T47D (cell line): ENCODE measurements at places on chromosomes 7 and 10.

DNA sequence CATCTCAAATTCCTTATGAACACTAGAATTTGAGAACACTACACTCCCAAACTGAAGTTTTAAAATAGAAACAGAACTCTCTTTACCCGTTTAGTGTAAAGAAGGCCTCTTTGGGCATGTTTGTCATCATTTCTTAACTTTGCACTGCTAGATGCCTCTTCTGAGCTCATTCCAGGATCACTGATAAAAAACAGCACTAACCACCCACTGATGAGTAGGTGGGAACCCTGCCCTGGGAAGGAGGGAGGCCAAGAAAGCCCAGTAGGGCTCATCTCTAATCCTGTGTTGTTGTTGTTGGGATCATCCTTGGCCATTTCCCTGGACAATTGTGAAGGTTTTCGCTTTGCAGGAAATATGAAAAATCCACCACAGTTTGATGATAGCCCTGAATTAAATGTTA is 68.2 kb downstream of the CUBN start:
- no peak for DNase-seq

DNA sequence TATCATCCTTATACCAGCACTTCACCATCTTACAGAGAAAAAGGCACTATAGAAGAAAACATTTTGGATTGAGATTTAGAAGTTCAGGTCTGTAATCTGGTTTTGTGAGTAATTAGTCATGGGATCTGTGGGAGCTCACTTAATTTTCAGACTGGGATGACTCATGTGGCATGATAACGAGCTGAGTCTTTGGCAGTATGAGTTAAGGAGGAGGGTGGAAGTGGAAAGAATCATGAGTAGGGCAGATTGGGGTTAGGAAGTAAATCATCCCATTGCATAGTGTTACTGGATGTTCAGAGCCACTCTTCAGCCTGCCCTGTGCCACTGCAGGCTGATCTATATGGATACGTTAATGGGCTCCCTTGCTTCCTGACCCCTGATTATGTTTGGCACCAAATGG is 64.9 kb downstream of the ZNF92 start:
- DNase-seq = no peak

GRCh38 chr7:44590910-44591309 is 8.9 kb upstream of the TMED4 start:
- no peak for DNase-seq

GRCh38 chr10:90352288-90352687 is 505.6 kb downstream of the HTR7 start:
- no peak for DNase-seq

GRCh38 chr7:23394488-23395171 is 75.7 kb downstream of the IGF2BP3 start:
- no peak for DNase-seq

GRCh38 chr7:12653518-12653917 is 33.9 kb upstream of the ARL4A start:
- DNase-seq = no peak

DNA sequence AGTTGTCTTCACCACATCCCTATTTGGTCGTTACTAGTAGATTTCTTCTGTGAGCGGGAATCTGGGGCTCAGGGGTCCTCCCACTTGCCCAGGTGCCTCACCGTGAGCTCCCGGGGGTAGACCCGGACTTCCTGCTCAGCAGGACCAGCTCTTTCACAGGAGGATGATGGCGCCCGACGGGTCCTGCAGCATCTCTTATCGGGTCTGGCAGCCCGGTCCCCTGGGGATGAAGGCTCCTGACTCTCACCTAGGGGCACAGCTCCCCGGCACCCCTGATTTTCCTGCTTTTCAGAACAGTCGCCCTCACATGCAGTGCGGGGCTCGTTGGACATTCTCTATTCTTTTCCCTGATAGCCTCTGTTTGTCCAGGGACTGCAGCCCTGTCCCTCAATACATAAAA is 33.0 kb upstream of the SHH start:
- DNase-seq = no peak

GRCh38 chr7:108375668-108376067 is 80.6 kb downstream of the NRCAM start:
- DNase-seq = no peak

DNA sequence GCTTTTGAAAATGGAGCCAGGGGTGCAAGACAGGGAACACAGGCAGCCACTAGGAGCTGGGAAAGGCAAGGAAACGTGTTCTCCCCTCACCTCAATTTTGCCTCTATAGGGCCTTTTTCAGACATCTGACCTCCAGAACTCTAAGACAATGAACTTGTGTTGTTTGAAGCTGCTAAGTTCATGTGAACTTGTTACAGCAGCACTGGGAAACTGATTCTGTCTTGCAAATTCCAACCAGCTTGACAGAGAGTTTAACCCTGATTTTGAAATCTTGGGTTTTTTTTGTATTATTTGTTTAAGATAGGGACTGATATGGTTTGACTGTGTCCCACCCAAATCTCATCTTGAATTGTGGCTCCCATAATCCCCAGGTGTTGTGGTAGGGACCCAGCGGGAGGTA is 852.9 kb downstream of the LRMDA start:
- DNase-seq = no peak

- DNase-seq = no peak
Measured at GRCh38 chr10:85967594-85967993, 399.0 kb downstream of the GRID1 start.

GRCh38 chr7:41730161-41730560 is 27.3 kb upstream of the INHBA start:
- DNase-seq = no peak

DNA sequence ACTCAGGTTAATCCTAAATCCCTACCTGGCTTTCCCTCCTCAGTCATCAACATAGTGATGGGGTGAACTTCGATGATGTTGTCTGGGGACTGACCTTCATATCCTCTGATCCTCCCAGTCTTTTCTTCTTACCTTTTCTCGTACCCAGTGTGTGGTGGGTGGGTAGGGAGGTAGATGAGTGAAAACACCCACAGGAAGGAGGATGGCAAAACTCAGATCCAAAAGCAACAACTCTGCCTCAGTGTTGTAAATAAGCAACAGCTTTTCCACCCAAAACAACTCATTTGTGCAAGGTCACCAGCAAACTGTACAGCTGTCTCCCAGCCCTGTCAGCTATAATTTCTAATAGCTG is 38.6 kb downstream of the VOPP1 start:
- no peak for DNase-seq

DNA sequence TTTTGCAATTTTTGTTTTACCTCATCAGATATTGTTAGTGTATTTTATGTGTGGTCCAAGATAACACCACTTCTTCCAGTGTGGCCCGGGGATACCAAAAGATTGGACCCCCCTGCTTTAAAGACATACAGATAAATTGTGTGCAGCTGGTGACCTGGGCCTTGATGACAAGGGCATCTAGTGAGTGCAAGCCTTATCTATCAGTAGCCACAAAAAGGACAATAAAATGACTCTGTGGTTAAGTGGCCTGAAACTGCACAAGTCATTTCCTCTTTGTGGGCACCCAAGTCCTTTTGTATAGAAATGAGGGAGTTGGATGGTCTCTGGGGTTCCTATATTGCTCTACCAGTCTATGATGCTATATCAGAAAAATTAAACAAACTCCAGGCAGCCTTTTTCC is 98.1 kb downstream of the PARD3 start:
- DNase-seq = no peak

GRCh38 chr7:140683657-140684056 is 10.9 kb downstream of the ADCK2 start:
- DNase-seq = no peak

GRCh38 chr7:158263964-158264748 is 323.5 kb downstream of the PTPRN2 start:
- DNase-seq = no peak

GRCh38 chr10:128211064-128211504 is 84.9 kb upstream of the MKI67 start:
- no peak for DNase-seq

GRCh38 chr7:9240001-9240400 is 806.6 kb downstream of the NXPH1 start:
- DNase-seq = no peak

DNA sequence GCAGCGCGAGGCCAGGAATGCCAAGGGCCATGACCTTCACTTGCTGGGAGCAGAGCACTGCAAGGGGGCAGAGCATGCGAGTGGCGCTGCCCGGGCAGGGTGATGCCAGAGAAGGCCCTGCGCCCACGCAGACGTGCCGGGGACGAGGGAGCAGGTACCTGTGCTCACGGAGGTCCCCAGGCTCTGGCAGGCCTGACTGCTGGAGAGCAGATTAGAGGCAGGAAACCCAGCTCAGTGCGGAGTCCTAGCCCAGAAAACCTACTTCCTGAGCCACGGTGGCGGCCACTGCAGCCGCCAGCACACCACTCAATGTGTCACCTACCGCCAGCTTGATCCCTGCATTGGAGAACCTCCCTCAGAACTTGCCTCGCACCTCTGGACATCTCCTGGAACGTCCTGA is 148.4 kb downstream of the MAD1L1 start:
- DNase-seq = no peak

DNA sequence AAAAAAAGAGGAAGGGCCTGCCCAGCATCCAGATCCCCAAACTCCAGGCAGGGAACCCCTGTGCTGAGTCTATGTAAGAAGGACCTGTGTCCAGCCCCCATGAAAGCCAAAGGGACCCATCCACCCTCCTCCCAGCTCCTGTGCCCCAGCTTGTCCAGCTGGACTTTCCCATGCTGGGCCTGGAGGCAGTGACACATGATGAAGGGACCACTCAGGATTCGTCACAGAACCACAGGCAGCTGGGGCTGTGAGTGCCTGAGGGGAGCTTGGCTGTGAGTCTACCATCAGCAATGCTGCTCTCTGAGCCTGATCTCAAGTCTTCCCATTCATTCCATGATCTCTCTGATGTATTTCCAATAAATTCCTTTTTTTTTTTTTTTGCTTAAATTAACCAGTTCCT is 36.2 kb upstream of the MNX1 start:
- DNase-seq = no peak

GRCh38 chr10:62000037-62000603 is 98.6 kb downstream of the ARID5B start:
- DNase-seq = no peak

GRCh38 chr7:133436014-133436428 is 183.1 kb downstream of the EXOC4 start:
- DNase-seq = no peak

GRCh38 chr7:27185854-27186667 is 1.0 kb upstream of the HOXA11 start:
- no peak for DNase-seq

GRCh38 chr7:48074204-48074654 is 14.8 kb upstream of the UPP1 start:
- no peak for DNase-seq

DNA sequence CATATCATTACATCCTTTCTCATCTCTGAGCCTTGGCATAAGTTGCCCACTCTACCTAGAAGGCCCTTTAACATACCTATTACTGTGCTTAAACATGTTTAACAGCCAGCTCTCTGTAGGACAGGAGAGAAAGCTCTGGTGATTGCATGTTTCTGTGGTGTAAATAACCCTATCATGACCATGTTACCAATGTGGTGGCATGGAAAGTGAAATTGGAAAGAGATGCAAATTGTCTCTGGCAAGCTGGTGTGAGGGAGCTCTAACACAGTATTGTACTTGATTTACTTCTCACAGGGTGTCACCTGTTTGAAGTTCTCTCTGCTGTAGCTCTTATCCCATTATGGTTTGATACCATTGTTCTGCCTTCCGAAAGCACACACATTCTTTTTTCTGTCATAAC is 231.8 kb upstream of the DKK1 start:
- DNase-seq = no peak

DNA sequence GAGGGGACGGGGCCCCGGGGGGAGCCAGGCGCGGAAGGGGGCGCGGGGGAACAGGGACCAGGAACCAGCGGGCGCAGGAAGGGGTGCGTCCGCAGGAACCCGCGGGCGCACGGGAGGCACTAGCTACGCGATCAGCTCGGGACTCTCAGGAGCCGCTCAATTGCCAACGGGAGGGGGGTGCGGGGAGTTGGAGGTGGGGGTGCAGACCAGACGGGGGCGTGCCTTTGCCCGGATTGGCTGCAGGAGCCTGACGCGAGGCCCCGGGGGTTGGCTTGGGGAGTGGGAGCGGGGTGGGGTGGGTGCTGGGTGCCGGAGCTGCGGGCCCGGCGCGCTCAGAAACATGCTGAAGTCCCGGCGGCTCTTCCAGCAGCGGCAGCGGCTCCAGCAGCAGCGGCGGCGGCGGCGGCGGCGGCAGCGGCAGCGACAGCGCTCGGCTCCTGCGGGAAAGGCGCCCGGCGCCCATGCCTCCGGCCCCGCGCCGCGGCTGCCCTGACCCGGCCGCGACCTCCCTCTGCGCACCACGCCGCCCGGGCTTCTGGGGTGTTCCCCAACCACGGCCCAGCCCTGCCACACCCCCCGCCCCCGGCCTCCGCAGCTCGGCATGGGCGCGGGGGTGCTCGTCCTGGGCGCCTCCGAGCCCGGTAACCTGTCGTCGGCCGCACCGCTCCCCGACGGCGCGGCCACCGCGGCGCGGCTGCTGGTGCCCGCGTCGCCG is at the start of gene ADRB1:
Gene ADRB1, plus strand, starts transcription at position 335 of the 715 bp plus-strand sequence. Its CDS starts 267 bp downstream, at position 602.
- DNase-seq = peak; percentile 88

DNA sequence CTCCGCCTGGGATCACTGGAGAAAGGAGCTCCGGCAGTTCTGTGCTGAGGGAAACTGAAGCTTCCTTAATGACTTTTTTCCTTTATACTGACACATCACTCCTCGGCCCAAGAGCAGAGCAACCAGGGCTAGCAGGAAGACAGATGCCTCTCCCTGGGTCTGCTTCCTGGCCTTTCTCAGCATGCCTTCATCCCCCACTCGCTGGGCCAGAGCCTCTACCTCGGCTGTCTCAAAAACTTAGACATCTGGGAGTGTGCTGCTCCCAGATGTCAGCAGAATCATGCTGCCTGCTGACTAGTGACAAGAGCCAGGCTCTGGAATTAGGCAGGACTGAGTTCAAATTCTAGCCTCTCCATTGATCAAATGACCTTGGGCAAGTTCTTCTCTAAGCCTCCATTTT is 24.4 kb upstream of the LRRC4 start:
- no peak for DNase-seq

GRCh38 chr10:76935941-76936613 is 701.5 kb downstream of the KCNMA1 start:
- DNase-seq = no peak
